ENCODE measurements at places on chromosomes 11 and 22.

DNA sequence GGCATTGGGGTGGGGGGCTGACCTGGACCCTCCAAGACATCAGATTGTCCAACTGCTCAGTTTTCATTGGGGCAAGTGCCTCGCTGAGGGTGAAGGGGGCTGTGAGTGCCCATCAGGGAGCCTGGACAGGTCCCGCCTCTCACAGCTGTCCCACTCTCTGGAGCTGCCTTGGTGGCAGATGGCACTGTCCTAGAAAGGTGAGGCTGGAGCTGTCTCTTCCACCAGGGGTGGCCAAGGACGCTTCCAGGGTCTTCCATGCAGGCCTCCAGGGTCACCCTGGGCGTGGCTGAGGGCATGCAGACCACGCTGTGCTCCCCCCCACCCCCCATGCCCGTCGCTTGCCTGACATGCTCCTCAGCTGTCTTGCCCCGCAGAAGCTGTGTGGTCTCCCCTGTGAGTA, 53.5 kb upstream of the CCDC188 start:
- no peak for DNase-seq

DNA sequence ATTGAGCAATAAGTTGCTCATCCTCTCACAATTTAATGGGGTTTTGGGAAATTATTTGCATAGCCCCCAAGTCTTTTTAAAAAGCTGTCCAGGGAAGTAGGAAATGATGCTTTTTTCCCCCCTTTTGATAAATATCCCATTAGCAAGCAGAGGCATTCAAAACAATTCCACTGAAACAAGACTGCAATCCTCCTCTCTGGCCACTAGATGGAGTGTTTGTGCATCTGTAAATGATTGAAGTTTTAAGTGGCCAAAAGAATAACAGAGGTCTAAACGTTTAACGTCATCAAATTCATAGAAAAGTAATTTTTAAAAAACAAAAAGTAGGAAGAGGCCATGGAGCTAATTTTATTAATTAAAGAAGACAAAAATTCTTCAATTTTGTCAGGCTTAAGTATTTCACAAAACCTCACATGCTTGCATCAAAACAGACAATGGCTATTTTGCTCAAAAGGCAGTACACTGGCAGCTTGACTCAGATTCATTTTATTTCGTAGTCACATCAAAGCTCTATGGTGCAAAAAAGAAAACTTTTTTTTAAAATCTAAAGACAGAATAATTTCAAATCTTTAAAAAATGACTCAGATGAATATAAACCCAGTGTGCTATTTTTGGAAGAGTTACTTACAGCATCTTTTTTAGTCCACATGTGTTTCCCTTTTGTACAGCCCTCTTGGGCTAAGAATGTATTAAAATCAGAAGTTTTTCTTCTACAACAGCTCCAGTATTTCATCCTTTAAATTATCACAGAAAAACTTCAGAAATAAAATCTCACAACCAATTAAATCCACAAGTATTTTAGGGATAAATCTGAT, 17.8 kb downstream of the CHORDC1 start:
- peak; percentile 63 for DNase-seq

DNA sequence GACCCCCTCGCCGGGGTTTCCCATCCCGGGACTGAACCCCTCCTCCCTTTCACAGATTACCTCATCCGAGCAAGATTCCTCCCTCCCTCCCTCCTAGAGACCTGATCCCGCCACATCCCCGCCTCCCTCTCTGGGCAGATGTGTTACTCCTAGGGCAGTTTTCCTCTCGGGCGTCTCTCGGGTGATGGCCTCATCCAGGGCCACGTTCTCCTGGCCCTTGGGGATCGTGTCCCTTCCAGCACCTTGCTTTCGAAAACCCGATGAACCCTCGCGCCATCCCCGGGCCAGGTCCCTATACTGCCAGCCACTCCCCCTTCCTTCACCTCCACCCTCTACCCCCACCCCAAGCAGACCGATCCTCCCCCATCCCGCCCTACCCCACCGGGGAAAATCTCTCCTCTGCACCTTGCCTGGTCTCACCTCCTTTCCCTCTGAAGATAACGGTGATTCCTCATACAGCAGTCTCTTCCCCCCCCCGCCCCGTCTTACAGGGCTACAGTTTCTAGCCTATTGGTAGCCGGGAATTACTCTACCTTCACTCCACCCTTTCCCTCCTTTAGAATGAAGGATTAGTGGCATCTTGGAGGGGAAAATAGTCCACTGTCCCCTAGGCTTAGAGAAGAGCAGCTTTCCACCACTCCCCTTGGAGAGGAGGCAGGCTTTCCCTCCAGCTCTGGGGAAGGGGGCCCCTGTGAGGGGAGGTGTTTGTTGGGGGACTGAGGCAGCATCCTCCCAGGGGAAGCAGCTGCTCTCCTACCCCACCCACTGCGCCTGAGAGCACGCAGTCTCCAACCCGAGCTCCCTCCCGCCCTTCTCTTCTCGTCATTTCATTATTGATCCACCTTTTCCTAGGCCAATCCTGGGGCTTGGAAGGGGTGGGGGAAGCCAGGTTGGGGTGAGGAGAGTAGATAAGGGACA, 1.2 kb downstream of the KMT2A start:
- peak; percentile 36 for DNase-seq

GRCh38 chr11:69874984-69875624, 55.9 kb upstream of the FGF3 start:
- DNase-seq: no peak

GRCh38 chr11:102831489-102832440, 11.6 kb downstream of the MMP3 start:
- DNase-seq: no peak

DNA sequence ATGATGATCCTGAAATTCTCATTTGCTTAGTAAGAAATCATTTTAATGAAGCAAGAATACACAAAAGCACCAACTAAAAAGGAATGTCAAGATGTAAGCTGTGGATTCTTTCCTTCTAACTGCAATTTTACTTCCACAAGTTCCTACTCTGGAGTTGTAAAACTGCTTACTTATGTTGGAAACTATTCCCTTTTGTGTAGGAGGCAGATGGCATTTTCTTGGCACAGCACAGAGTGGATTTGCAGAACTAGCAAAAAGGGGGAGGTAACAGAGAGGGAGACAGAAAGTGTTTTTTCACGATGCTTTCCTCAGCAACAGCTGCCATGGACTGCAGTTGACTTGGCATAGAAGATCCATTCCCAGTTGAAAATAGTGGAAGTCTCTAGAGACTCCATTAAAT, 1112.0 kb upstream of the RAG2 start:
- DNase-seq: no peak

GRCh38 chr22:29933619-29934018, 50.6 kb downstream of the MTMR3 start:
- DNase-seq: no peak

DNA sequence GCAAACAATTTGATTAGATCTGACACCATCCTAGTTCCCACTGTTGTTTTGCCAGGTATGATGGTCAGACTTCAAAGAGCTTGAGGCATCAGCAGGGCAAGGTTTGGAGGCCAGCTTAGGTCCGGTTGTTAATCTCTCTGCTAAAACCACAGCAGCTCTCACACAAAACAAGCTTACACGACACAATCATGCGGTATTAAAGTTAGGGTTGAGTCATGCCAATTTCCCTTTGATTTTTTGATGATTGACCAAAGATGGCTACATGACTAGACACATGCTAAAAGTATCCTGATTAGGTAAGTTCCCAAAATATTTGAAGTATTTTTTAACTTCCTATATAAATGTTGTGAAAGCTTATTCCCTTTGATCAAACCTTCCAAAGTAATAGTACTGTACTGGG, 145.9 kb downstream of the ELP4 start:
- DNase-seq: no peak

GRCh38 chr22:40818747-40819598, at the start of gene SLC25A17:
TSS of gene SLC25A17 (minus strand) at chr22:40819346. CDS start at chr22:40819248, 98 bp downstream.
- DNase-seq: peak; percentile 86

GRCh38 chr11:6586434-6587359, 16.7 kb downstream of the RRP8 start:
- DNase-seq: no peak

DNA sequence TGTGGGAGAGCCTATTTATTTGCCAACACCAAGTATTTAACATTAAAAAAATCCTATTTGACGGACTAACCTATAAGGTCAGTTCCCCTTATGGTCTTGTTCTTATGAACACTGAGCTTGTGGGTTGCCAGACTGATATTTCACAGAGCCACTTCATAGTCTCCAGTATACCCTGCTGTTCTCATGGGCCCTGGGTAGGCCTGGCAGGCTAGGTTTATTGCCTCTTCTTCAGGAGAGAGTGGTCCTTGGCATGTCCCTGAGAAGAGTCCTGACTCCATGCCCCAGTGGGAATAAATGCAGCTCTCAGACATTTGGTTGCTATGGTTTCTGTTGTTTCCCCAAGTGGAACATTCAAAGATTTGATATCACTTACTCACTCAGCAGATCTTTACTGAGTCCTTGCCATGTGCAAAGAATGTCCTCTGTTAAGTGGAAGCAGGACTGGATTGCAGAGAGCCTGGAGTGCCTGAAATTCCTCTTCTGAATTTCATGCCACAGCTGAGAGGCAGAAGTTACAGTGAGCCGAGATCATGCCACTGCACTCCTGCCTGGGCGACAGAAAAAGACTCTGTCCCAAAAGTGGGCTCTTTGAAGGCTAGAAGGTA, 15.7 kb downstream of the SLC5A1 start:
- no peak for DNase-seq

- no peak for DNase-seq
Measured at GRCh38 chr11:132770829-132771530, 761.3 kb downstream of the OPCML start.

GRCh38 chr11:2976294-2977063, 15.7 kb downstream of the NAP1L4 start:
- DNase-seq: no peak

GRCh38 chr22:50253941-50254340, 2.9 kb upstream of the HDAC10 start:
- no peak for DNase-seq

DNA sequence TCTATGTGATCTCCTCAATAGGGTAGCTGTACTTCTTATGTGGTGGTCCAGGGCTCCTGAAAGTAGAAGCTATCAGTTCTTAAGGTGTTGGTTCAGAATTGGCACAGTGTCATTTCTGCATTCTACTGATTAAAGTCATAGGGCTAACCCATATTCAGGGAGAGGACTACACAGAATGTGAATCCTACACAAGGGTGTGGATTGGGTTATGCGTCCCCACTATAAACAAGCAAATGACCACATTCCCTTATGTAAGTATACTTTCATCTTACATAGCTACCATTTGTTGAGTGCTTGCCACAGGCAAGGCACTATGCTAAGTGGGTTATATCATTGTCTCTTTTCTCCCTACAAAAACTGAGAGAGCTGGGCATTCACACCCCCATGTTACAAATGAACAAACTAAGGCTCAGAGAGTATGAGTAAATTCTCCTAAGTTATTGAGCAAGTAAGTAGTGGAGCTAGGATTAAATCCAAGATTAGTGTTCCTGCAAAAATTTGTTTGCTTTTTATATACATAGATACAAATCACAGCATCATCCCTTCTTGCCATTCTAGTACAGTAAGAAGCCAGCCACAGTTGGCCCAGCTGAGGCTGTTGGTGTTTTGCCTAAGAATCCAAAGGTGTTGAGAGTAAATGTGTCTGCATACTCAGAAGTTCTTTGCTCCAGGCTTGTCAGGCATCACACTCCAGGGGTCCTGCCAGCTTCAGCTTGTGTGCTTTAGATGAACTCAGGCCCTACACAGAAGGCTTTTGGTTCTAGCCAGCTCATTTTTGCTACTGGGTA, 157.8 kb downstream of the KIF18A start:
- no peak for DNase-seq

DNA sequence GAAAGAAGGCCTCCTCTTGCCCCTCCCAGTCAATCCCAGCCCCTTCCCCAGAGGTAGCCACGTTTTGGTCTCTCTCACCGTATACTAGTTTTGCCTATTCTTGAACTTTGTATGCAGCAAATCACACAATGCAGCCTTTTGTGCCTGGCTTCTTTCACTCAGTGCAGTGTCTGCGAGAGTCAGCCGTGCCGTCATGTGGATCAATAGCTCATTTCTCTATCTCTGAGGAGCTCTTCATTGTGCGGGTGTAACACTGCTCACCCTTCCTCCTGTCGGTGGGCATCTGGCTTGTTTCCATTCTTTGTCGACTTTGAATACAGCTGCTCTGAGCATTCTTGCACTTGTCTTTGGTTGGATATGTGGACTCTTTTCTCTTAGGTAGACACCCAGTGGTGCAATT, 146.5 kb downstream of the CACNA1I start:
- no peak for DNase-seq

GRCh38 chr11:18731949-18732821, 6.2 kb upstream of the IGSF22 start:
- DNase-seq: peak; percentile 74

DNA sequence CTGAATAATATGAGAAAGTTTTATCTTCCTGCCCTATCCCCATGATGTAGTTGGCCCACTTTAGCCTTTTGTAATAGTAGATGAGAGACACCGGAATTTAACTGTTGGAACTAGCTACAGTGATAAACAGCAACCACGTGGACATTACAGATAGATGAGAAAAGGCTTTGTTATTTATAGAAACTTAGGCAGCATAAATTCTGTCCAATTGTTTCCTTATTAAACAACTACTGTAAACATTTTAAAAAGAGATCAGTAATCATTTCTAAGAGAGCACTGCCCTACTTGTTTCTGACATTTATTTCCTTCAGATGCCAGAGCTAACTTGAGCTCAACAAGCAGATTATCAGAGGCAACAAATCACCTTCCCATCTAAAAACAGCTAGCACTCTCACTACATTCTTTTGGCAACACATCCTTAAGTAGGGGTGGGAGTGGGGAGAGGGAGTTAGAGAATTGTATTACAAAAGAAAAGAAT, 63.1 kb downstream of the SOX6 start:
- no peak for DNase-seq

DNA sequence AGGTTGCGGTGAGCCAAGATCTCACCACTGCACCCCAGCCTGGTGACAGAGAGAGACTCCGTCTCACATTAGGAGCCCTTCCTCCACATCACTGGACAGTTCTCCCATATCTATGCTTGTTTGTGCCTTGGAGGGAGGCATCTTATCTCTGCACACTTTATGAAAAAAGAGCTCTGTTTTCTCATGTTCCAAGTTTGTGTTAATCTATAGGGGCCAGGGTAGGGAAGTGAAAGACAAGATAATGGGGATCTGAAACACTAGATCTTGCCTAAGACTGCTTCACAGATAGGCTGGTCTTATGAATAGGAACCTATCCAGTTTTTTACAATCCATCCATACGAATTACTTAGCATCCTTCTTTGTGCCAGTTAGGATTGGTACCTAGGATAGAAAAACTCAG, 17.1 kb downstream of the OR6Q1 start:
- DNase-seq: no peak

GRCh38 chr11:121703201-121703600, 250.4 kb upstream of the SORL1-AS1 start:
- no peak for DNase-seq
